ENCODE measurements at places on chromosomes 4 and X.
A peak's percentile ranks its signal among the peaks of the same experiment; 100 is the strongest.

DNA sequence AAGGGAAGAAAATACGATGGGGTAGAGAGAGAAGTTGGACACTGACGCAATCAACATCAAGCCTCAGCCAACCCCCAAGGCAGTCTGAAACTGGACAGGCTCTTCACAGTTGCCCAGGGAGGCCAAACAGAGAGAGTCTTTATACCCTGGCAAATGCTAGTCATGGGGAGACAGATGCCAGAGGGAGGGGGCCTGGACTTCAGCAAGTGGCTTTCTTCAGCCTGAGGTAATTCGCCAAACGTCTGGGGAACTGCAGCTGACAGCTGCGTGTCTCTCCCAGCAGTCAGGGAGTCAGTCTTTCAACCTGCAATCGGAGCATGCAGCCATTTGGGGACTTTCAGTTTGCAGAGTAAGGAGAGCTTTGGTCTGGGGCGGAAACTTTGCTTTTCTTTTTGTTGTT, 521.6 kb downstream of the TRIML1 start:
- no peak for DNase-seq

DNA sequence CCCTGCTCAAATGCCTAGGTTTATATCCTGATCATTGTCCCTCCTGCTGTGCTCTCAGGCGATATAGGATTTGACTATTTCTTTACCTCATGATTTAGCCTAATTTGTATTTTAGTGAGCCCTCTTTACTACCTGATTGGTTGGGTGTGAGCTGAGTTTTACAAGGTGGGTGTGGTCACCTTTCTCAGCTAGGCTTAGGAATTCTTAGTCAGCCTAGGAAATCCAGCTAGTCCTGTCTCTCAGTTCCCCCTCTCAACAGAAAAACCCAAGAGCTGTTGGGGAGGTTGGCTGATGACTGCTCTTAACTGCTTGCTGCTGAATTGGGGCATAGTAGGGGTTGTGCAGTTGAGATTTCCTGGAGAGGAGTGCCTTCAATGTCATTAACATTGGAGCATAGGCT, 100.5 kb upstream of the AADAT start:
- DNase-seq: no peak

DNA sequence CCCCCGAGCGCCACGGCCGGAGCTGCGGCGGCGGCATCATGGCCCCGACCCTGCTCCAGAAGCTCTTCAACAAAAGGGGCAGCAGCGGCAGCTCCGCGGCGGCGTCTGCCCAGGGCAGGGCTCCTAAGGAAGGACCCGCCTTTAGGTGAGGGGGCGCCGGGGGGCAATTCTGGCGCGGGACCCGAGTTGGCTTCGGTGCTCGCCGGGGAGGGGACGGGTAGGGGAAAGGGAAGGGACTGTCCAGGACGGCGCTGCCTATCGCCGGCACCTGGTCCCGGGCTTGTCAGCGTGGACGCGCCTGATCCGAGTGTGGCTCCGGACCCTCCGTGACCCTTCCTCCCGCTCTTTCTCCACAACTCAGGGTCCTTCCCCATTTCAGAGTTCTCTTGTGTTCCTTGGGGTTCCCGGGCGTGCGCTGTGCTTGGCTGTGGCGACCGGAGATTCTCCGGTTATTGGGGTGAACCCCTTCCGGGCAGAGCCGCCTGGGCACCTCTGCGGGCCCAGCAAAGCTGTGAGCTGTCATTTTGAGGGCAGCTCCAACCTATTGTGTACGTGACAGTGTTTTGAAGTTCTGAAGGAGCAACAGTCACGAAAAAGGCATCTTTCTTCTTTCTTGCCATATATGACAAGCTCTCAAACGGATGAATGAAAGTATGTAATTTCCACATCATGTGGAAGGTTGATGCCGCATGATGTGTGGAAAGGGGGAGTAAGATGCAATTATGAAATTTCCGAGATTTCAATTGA, 522 bp downstream of the FNIP2 start:
- no peak for DNase-seq

DNA sequence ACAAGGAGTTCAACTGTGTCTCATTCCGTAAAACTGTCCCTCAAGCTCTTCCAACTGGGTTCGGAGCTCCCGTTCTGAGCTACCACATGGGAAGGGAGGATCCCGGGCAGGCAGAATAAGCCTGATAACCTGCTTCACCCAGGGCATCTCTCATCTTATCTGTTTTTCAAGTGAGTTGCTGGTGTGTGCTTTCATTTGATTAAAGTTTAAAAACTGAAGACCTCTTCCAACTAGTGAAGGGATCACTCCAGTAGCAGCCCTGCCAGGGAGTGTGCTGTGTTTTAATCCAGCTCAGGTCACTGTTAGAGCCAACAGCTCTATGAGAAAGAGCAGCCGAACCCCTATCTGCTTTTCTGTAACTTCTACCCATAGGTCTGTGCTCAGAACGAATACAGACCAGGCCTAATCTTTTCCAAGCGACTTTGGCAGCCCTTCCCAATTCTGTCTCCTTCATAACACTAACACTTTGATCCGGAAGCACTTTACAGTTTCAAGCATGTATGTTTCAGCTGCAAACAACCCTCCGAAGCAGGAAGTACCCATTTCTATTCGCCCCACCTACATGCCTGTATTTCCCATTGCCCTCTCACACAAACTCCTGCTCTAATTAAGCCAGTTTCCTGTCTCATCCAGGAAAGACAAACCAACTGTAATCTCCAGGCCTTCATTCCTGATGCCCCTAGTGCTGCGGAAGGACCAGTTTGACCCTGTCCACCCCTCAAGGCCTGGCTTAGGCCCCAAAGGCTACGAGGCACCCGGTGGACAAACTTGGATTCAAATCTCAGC, 60.9 kb downstream of the IRF2 start:
- no peak for DNase-seq

- no peak for DNase-seq
Measured at GRCh38 chr4:2637956-2638552, 101.6 kb downstream of the FAM193A start.

- DNase-seq: no peak
Measured at GRCh38 chrX:13005661-13006473, 31.0 kb downstream of the TMSB4X start.

- no peak for DNase-seq
Measured at GRCh38 chr4:112944006-112944405, 105.4 kb upstream of the ANK2 start.

DNA sequence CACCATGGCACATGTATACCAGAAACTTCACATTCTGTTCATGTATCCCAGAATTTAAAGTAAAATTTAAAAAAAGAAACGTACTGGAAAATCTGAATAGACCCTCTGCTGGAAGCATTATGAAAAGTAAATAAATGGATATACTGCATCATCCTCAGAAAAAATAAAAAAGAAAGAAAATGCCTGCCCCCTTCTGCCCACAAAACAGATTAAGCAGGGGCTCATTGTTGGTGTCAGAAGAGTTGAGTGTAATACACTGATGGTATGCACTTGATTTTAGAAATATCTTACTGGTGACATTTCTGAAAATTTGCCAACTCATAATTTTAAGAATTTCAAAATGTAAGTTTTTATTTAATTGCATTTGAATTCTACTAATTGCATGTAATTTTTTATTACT, 77.8 kb downstream of the LRP2BP start:
- no peak for DNase-seq

GRCh38 chrX:100658941-100659381, 15.0 kb downstream of the SRPX2 start:
- no peak for DNase-seq

- no peak for DNase-seq
Measured at GRCh38 chrX:75115707-75116413, 40.2 kb downstream of the ABCB7 start.

DNA sequence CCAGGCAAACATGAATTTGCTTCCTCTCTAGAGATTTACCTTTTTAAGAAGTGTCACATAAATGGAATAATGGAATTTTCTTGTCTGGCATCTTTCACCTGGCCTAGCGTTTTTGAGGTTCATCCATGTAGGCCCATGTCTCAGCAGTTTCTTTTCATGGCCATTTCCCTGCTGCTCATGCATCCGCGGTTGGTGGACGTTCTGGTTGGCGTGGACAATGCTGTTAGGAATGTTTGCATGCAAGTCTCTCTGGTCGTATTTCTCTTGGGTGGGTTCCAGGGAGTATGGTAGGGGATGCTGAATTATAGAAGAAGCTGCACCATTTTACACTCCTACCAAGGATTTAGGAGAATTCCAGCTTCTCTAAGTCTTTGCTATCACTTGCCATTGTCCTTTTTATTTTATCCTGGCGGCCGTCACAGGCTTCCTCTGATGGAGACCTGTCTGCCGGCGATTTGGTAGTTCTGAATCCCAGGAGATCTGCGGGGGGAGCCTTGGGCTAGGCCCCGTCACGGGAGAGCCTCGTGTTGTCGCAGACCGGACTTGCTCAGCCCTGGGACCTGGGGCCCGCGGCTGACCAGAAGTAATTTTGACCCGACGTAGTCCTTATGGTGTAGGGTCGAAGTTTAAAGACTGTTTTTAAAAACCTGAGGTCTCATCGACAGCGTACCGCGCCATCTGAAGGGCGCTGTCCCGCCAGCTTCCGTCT, 56.9 kb upstream of the TADA2B start:
- DNase-seq: no peak

- DNase-seq: no peak
Measured at GRCh38 chrX:67720344-67720743, 176.5 kb downstream of the AR start.

DNA sequence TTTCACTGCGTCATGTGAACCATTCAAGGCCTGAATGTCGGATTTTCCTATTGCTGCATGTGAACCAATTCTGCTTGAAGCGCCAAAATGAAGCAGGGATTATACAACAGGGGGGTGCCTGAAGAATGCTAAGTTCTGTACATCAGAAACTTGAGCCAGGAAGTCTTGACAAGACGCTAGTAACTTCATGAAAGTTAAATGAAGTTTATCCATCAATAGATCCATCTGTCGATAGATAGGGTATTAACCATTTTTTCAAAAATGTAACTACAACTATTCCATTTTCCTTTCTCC, 590 bp upstream of the NAF1 start:
- no peak for DNase-seq

- DNase-seq: no peak
Measured at GRCh38 chr4:45072981-45073380, 346.6 kb upstream of the GNPDA2 start.

DNA sequence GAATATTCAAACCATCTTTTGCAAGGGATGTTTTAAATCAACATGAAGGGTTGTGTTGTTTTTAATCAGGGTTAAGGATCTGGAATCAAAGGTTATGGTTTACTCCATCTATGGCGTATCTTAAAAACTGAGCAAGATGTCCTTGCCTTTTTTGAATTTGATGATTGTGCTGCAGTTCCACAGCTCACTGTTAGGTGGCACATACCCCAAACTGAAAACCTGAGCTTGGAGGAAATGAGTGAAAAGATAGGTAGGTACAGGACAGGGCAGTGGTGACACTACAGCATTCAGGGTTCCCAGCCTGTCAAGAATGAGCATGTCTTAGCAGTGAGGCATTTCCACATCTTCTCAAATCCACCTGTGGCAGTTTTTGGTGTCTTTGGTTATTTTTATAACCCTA, 13.1 kb upstream of the EOLA1 start:
- no peak for DNase-seq

DNA sequence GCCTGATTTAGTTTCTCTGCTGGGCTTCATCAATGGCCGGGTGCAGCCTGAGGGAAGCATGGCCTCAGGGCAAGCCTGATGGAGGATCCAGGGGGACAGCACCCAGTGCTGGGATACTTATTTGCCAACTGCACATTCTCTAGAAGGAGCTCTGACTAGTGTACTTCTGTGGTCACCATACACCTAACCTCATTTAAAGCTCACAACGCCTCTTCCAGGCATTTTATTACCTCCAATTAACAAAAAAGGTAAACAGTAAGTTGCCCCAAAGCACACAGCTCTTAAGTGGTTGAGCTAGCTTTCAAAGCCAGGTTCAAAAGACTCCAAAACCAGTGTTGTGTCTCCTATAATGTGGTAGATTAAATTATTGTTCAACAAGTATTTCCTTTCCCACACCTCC, 26.8 kb upstream of the ATXN3L start:
- DNase-seq: no peak

DNA sequence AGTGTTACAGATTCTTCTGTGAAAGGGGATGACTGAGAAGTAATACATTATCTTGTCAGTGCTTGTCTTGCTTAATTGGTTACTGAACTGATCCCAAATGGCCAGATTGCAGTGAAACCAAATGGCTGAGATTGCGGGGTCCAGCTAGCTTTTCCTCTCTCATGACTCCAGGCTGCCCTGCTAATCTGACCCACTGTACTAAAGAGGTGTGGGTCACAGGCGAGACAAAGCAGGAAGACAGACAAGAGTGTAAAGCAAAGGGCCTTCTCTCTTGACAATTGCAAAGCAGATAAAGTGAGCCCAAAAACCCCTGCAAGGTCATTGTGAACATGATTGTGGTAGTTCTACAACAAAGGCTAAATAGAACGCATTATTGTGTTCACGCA, 2.1 kb downstream of the TMEM150C start:
- DNase-seq: no peak

DNA sequence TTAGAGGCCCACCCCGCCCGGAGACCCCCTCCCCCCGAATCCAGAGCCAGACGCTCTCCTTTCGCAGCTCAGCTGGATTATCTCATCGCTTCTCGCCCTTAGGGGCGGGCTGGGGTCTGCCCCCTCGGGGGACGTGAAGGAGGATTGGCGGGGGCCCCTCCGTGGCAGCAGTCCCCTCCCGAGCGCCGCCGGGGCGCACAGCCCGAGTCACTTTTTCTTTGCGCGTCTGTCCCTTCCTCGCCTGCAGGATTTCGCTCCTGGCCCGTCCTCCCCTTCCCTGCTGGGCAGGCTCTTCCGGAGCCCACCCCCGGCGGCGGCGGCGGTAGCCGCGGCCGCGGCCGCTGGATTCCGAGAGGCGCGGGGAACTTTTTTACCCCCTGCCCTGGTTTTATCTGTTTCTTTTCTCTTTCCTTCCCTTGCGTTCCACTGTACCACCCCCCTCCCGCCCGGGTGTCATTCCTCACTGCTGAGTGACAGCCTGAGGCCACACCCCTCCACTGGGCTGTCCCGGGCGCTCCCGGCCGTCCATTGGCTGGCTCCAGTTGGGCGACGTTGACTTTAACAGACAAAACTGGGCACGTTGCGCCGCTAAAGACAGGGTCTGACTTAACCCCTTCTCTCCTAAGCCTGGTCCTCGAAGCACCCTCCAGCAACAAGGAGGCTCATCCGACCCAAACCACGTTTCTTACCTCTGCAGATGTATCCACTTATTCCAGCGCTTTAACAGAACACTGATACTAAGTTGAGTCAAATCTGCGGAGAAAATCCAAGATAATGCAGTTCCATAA, 492 bp upstream of the NKX3-2 start:
- peak; percentile 54 for DNase-seq

Measured in stimulated activated CD4-positive, alpha-beta T cell treated with anti-CD3 and anti-CD28 coated beads, Interleukin-12 subunit alpha, Interleukin-12 subunit beta, amount 100 ng/mL, for 48 hours (primary cell).